ENCODE measurements at places on chromosomes 3 and 15.
A peak's percentile ranks its signal among the peaks of the same experiment; 100 is the strongest.

DNA sequence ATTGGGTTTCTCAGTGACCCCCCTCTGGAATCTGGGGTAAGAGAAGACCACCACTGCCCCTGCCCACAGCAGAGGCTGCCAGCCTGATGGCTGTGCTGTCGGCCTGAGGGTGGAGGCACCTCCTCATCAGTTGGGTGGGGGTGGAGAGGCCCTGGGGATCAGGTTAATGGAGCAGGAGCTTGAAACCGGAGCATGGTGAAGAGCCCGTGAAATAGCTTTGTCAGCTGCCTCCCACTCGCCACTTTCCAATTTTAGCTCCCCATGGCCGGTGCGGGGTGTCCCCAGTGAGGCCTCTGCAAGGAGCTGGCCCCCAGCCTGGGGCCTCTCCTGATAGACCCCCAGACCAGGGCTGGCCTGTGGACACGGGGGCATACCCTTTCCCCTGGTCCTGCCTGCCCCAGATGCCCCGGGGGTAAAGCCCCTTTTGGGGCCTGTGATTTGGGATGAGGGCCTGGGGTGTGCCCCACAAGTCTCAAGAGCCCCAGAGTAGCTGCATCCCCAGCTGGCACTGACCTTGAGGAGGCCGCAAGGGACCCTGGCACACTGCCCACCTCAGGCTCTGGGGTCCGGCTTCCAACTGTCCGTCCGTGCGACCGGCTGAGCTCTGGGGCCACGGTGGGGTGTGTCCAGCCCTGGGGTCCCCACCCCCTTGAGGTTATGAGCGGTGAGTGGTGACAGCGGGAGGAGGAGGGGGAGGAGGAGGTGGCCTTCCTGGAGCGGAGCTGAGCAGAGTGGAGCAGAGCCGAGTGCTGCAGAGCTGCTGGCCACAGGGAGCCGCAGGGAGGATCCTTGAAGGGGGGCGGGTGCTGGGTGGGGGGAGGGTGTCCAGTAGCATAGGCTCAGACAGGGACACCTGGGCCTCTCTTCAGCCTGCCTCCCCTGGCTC is at the start of gene HHATL:
HHATL (minus strand) TSS at position 733 of the 886 bp plus-strand sequence. CDS start 1,972 bp downstream, outside the sequence.
- DNase-seq, result no peak

GRCh38 chr3:8784676-8785435 is 15.4 kb upstream of the OXTR start:
- DNase-seq, result no peak

DNA sequence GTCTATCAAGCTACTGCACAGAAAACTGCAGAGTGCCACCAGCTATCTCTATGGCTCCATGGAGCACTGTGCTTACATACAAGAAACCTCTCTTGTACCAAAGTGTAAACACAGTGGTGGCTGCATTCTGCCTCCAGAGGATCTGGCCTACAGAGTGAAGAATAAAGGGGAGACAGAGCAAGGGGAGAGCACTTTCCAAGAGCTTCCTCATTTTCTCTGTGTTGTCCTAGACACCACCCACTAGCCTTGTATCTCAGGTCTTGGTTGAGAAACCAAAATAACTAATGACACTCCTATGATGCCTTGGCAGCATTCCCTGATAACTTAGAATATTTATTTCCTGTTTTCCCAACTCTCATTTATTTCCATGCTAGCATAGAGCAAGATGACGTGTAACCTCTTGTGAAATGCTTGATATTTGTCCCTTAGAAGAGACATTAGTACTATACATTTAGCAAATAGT is 56.9 kb upstream of the PHLDB2 start:
- DNase-seq, result no peak

GRCh38 chr3:70049761-70050160 is 50.2 kb downstream of the SAMMSON start:
- no peak for DNase-seq

- no peak for DNase-seq
These were observed 15.6 kb downstream of the SENP5 start for GRCh38 chr3:196883361-196883760.

DNA sequence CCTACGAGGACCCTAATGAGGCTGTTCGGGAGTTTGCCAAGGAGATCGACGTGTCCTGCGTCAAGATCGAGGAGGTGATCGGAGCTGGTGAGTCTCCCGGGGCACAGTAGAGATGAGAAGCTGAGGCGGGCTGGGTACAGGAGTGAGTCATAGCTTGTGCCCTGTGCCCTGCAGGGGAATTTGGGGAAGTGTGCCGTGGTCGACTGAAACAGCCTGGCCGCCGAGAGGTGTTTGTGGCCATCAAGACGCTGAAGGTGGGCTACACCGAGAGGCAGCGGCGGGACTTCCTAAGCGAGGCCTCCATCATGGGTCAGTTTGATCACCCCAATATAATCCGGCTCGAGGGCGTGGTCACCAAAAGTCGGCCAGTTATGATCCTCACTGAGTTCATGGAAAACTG is 17.9 kb downstream of the EPHB3 start:
- no peak for DNase-seq

DNA sequence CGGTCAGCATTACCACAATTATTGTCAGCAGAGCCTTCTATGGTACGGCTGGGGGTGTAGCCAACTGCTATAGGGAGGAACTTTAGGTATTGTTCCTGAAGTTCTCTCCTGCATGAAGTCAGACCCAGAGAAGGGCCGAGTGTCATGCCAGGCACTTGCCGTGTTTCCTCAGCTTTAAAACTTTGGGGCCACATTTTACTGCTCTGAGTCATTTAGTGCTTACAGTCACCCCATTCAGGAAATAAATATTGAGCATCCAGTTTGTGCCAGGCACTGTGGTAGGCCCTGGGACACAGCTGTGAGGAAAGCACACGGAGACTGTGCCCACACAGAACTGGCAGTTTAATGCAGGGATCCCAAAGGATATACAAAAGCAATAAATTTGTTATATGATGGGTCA is 54.5 kb upstream of the APEH start:
- DNase-seq, result no peak

DNA sequence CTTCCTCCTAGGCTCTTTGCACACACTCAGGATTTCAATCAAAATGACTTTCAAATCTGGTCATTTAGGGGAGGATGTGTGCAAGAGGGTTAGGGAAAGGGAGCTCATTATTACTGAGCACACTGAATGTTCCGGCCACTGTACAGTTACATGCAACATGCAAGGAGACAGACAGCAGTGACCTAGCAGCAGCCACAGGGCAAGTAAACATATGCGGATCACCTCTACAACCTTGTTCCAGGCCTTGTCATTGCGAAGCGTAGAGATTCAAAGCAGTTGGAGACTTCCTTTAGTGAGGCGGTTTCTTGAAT is 837.6 kb downstream of the AGBL1 start:
- DNase-seq, result no peak

GRCh38 chr3:48546203-48546829 is 10.3 kb downstream of the PFKFB4 start:
- no peak for DNase-seq

DNA sequence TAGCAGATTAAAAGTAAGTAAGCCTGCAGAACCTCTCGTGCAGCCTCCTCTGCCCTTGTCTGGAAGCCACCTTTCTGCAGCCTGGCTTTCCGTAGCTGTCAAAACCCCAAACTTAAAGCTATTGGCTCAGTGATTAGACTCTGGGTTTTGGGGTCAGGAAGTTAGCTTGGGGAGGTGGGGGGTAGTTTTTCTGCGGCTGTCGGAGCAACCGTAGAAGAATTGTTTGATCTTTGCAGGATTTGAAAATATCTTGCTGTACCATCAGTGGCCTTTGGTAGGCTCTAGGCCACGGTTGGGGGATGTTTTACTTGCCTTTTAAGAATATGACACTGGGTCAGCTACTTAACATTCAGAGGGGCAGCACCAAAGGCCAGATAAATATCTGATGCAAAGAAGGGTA is 88.4 kb upstream of the RASGRP1 start:
- DNase-seq, result peak; percentile 69

- DNase-seq, result peak; percentile 55
These were observed 36.1 kb upstream of the MYO5C start for GRCh38 chr15:52331490-52332240.

DNA sequence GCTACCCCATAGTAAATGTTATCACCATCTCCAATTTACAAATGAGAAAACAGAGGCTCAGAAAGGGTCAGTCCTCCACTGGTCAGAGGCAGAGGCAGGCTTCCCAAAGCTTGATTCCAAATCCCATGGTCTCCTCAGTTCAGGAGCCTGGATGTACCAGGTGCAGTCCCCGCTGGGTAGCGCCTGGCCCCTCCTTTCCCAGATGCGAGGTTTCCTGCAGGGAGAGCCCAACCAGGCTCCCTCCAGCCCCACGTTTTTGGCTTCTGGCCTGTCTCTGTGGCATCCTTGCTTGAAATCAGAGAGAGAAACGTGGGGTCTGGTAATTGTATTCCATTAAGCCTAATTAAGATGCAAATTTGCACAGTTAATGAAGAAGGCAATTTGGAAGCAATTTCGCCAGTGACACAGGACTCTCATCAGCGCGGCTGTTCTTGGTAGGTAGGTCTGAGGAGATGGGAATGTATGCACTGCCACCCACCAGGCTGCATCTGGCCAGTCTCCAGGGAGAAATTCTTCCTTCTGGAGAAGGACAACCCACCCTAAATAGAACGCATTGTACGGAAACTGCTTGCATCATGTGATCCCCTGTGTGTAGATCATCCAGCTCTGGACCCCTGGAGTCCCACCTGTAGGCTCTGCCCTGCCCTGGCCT is 50.5 kb downstream of the HRH1 start:
- DNase-seq, result no peak

DNA sequence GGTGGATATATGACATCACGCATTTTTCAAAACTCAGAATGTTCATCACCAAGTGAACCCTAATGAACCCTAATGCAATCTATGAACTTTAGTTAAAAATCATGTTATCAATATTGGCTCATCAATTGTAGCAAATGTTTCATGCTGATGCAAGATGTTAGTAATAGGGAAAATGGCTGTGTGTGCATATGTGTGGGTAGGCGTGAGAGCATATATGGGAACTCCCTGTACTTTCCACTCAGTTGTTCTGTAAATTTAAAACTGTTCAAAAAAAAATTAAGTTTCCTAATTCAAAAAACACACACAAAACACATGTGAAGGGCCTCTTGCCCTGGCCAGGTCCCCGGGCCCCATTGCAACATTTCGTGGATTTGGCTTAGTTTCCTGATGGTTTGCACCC is 89.7 kb upstream of the PROK2 start:
- peak; percentile 11 for DNase-seq

DNA sequence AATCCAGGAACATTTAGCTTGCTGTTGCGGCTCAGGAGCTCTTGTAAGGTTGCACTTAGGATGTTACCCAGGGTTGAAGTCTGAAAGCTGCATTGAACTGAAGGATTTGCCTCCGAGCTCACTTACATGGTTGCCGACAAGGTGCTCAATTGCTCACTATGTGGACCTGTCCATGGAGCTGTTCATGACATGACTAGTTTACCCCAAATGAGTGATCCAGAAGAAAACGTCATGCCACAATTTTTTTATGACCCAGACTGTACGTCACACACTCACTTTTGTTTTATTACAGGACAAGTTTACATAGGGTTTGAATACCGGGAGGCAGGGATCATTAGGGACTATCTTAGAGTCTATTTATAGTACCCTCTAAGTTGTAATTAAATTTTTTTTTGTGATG is 21.0 kb upstream of the CLDN11 start:
- DNase-seq, result no peak

- DNase-seq, result peak; percentile 37
These were observed 74.5 kb downstream of the TLE3 start for GRCh38 chr15:70023064-70023768.

DNA sequence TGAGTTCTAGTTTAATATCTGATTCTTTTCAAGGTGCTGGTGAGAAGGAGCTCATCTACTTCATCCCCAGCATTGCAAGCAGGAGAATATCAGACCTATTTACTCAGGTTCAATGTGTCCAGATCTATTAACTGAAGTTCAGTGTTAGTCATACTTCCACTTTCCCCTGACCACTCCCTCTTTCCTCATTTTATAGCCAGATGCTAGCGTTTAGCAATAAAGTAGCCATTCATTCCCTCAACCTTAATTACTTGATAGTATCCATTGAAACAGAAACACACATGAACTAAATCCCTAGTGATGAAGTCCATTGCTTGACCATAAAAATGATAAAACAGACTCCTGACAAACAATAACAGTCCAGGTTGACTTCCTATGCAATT is 60.0 kb downstream of the RPL22L1 start:
- no peak for DNase-seq

GRCh38 chr3:10371167-10371566 is 50.3 kb upstream of the SEC13 start:
- no peak for DNase-seq

DNA sequence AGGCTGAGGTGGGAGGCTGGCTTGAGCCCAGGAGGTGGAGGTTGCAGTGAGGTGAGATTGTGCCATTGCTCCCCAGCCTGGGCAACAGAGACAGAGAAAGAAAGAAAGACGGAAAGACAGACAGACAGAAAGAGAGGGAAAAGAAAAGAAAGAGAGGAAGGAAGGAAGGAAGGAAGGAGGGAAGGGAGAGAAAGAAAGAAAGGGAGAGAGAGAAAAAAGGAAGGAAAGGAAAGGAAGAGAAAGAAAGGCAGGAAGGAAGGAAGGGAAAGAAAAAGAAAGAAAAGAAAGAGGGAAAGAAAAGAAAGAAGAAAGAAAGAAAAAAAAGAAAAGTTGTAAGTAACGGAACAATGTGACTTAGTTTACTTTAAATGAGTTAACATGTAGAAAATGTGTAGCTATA is 260.7 kb upstream of the GRM7 start:
- no peak for DNase-seq

DNA sequence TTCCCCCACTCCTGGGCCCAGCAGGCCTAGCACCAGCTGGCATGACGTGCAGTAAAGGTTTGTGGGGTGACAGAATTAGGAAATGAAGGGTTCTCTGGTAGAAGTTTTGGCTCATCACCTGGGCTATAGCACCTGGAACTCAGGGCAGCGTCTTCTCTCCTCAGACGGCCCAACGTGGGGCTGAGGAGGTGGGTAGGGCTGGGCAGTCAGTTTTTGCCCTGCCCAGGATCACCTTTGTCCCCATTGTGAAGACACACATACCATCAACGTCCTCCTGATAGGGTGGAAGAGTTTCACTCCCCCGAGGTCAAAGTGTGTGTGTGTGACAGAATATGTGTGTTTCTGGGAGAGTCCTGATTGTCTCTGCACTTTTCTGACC is 12.1 kb downstream of the KBTBD13 start:
- DNase-seq, result no peak

DNA sequence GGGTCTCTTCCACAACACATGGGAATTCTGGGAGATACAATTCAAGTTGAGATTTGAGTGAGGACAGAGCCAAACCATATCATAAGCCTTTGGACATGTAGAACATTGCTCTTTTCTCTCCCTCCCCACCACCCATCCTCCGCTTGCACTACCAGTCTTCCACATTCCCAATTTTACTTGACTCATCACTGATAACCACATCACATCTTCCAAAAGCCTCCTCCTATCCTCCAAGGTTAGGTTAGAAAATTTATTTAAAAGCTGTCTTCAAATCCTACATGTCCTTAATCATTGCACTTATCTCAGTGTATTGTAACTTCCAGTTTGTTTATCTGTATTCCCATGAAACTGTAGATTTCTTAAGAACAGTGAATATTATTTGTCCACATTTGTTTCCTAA is 10.4 kb downstream of the ZBED2 start:
- DNase-seq, result no peak

- DNase-seq, result no peak
These were observed 291.8 kb downstream of the XXYLT1 start for GRCh38 chr3:194979173-194979572.
